Stimulated activated CD8-positive, alpha-beta memory T cell treated with anti-CD3 and anti-CD28 coated beads, Interleukin-7, amount 100 ng/mL, for 24 hours (primary cell): ENCODE measurements at places on chromosomes 6 and 20.

- DNase-seq, result no peak
Measured at GRCh38 chr20:23868321-23868720, 11.2 kb downstream of the CST5 start.

DNA sequence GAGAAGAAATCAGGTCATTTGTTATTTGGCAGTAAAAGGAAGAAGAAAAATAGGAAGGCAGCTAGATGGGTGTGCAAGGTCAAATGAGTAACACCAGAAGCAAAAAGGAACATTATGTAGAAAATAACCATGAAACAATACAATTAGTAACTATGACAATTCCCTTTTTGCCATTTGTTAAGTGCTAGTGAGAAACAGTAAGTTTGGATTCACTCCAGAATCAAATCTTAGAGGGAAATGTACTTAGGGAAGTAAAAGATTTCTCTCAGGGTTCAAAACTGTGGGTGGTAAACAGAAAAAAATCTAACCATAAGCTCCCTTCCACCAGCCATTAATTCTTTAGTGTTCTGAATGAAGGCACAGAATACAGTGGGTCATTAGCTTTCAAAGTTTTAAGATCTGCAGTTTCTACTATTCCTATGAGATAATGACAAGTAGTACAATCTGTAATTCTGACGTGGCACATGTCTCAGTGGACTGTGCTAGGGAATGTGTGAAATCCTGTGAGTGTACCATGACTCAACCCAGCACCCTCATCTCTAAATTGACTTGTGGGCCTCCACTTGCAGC is 17.1 kb downstream of the REPS1 start:
- no peak for DNase-seq

- DNase-seq, result no peak
Measured at GRCh38 chr6:163745536-163746400, 331.2 kb downstream of the QKI start.

GRCh38 chr20:46931699-46932098 is 37.1 kb downstream of the EYA2 start:
- no peak for DNase-seq

- no peak for DNase-seq
Measured at GRCh38 chr6:101393829-101394251, 332 bp downstream of the GRIK2 start.

- DNase-seq, result no peak
Measured at GRCh38 chr6:111958534-111958933, 85.3 kb upstream of the FYN start.

DNA sequence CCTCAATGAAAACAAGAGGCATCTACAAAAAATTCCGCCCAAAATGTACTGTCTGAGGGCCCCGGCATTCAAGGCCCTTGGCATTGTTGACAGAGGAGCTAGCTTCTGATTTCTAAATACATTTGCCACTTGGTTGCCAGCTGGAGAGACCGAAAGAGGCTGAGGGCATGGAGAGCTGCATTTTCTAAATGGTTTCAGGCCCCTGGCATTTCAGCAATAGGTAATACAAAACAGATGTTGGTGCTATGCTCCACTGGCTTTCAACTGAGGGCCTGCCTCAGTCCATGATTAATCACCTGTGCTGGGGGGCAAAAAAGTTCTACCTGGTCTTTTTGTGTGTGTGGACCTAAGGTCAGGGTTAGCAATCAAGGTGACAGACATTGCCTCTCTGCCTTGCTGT is 79.5 kb upstream of the ISM1 start:
- no peak for DNase-seq

- no peak for DNase-seq
Measured at GRCh38 chr6:8858854-8859331, 423.5 kb upstream of the SLC35B3 start.

GRCh38 chr6:112044856-112045255 is 9.0 kb upstream of the CCN6 start:
- DNase-seq, result no peak

DNA sequence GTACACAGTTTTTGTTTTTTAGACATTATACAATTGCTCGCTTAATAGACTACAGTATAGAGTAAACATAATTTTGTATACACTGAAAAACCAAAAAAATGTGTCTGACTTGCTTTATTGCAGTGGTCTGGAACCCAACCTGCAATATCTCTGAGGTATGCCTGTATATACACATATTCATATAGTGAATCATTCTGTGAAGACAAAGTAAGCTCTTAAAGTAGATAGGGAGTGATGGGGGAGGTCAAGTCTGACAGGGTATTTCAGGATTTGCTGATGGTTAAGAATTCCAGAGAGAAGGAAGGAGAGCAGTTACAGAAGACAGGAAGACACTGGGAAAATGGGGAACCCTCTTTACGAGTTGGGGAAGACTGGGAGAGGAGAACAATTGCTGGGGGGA is 417.9 kb downstream of the CD109 start:
- no peak for DNase-seq

DNA sequence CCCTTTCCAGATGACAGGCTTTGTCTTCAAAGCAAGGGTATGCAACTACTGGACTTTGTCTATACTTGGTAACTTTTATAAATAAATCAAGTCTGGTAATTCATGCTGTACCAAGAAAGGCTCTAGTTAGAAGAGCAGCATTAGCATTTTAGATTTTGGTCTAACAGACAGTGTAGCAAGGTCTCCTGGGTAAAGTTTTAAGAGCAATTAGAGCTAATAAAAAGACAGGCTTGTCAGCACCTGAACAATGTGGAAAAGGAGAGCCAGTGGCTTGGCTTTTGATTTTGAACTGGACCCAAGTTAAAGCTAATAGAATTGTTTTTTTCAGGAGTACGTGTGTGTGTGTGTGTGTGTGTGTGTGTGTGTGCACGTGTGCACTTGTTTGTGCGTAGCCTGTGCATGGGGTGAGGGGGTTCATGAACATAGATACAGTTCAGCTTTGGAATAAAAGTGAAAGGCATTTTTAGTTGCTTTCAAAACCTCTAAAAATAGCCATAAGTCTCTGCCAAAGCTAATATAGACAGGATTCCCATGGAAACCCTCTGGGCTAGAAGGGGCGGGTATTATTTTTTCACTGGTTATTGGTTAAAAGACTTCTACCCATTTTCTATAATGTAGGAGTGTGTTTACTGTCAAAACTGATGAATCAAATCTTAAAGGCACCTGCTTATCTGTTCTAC is 138.4 kb downstream of the KCNQ5 start:
- no peak for DNase-seq

DNA sequence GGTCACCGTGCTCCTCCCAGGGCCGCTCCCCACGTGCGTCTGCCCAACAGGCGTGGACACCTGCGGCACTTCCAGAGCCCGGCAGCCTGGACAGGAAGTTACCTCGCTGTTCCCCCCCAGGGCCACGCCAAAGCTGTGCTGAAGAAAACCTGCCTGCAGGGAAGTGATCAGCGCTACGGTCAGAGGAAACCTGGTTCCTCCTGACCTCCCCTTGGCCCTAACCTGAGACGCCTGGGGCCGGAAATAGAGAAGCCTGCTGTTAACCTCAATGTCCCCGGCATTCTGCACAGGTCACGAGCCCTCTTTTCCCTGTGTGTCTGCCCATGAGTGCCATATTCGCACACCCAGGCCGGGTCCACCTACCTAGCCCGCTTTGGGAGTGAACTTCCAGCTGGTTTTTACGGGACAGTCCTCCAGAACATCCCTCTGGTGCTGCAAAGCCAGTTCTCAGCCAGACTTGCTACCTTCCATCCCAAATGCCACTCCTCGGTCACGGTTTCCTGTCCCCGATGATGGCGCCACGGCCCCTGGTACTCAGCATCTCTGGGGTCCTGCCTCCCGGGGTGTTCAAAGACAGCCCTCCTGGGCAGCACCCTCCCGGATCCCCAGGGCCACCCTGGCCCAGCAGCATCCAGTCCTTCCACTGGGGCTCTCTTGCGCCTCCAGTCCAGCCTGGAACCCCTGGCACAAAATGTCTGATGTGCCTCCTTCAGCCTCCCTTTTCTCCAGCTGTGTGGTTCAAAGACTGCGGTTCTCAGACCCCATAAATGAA is 12.0 kb upstream of the IRF4 start:
- DNase-seq, result no peak
